ENCODE measurements at places on chromosomes 3 and 15.

DNA sequence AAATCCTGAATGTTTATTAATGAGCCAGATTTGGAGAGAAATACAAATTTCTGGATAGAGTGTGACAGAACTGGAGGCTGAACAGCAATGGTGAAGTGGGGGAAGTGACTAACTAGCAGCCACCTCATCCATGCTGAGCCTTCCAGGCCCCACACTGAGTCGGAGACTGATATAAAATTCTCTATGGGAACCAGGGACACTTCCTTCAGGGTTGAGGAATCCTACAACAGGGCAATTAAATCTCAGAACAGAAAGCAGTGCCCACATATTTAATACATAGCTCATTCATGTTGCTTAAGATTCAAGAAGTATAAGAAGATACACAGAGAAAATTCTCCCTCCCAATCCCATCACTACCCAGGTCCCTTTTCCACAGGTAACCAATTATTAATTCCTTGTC, 49.3 kb downstream of the HACD2 start:
- no peak for DNase-seq

GRCh38 chr3:162165346-162165745, 668.7 kb downstream of the OTOL1 start:
- no peak for DNase-seq

DNA sequence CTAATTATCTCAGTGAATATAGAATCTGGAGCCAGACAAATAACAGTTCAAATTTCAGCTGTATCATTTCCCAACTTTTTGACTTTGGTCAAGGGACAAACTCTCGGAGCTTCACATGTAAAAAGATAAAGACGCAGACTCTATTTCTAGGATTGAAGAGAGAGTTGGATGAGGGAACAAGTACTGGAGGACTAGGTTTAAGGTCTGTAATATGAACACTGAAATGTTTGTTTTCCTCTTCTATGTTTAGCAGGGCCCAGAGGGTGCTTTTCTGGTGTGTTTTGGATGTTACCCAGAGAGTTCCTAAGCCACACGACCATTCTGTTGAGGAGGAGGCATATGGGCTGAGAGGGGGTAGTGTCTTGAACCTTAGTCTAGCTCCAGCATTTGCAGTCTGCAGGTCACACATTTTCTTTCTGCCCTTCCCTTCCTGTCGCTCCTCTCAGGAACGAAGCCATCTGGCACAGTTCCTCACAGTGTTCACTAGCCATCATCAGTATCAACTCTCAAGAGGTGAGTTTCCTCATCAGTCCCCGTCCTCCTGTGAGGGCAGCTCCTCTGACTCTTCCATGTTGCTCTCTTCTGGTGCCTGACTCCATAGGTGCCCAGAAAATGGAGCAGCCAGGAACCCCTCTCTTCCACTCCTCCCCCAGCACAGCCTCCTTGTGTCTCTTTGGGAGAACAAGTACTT, 250.1 kb downstream of the SQOR start:
- no peak for DNase-seq

DNA sequence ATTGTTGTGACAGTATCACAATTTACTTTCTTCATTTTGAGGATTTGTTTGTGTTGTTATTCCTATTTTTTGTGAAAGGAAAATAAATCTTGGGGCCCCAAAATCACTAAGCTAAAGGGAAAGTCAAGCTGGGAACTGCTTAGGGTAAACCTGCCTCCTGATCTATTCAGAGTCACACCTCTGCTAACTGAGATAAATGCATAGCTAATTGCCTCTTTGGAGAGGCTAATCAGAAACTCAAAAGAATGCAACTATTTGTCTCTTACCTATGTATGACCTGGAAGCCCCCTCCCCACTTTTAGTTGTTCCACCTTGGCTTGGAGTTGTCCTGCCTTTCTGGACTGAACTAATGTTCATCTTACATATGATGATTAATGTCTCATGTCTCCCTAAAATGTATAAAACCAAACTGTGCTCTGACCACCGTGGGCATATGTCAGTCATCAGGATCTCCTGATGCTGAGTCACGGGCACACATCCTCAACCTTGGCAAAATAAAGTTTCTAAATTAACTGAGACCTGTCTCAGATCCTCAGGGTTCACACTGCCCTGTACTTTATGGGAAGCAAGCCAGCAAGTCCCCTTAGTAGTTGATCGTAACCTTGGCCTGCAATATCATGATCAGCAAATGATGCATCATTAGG, 523.2 kb upstream of the GOLIM4 start:
- DNase-seq: no peak

- DNase-seq: no peak
These were observed 12.5 kb downstream of the PFKFB4 start for GRCh38 chr3:48544141-48544540.

- DNase-seq: peak; percentile 49
These were observed 273.3 kb downstream of the RPLP1 start for GRCh38 chr15:69725957-69726356.

DNA sequence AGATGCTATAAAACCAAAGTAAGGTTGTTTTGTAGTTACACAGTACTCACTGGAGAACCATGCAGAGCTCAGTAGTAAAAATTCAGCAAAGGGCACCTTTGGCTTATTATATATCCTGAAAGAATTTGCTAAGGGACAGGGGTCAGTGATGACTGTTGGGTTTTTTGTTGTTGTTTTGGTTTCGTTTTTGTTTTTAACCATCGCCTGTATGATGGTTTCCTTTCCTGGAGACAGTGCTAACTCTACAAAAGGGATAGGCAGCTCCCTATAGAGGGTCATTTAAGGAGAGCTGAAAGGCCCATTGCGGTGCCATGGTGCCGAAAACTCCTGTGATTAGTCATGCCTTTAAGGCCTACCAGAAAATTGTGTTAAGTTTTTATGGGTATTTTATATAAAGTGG, 118.2 kb upstream of the GOLIM4 start:
- DNase-seq: no peak

DNA sequence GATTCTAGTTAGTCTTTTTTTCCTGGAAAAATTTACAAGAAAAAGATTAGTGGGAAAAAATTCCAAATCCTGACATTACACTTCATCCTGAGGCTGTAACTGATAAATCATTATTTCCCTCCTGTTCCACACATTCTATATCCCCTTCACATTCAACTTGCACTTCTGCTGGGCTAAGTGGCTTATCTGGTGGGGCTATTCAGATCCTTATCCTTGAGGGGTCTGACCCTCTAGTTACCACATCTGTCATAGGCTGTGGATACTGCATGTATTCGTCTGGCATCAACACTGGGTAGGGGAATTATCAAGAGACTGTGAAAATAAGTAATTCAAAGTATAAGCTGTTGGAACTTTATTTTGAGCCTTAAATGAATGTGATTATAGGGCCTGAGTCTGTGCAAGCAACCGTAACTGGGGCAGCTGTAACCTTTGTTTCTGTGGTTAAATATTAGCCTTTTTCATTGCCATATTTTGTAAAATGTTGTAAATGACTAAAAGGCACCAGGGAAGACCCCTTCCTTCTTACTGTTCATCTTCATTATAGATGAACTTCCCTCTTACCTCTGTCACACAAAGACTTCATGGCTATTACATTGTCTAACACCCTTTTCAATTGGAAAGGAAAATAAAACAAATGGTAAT, 28.0 kb upstream of the TEX9 start:
- no peak for DNase-seq

DNA sequence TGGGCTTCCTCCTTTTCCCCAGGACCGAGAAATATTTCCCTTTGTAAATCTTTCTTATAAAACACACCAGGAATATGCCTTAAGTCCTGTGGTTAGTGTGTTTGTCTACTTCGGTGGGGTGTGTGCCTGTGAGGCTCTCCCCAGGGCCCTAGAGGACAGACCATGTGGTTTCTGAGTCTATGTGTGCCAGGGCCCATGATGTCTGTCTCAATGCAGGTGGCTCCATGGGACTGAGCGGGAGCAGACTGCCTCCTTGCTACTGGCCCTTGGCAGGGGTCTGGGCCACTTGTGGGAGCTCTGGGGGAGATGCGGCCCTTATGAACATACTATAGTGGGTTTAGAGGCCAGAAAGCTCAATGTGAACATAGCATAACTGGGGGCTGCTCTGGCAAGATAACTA, 37.6 kb downstream of the SCN5A start:
- DNase-seq: no peak

DNA sequence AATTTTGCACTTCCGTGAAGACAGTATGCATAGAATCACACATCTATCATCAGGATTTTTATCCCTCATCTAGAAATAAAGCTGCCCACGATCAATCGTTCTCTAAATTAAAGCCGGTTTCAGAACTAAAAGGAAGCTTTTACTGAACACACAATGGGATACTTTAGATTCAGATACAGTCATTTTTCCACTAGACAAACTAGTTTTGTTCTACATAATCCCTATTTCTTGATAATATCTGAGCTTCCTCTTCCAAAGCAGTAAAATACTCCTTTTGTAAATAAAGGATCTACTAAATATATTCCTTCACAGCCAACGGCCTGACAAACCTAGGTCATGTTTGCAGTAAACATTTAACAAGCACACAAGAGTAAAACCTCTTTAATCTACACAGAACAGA, 2.0 kb upstream of the GANC start:
- DNase-seq: no peak

- DNase-seq: no peak
These were observed 225.6 kb downstream of the NFKBIZ start for GRCh38 chr3:102074946-102075345.

GRCh38 chr3:16570113-16570512, 35.1 kb downstream of the DAZL start:
- no peak for DNase-seq

DNA sequence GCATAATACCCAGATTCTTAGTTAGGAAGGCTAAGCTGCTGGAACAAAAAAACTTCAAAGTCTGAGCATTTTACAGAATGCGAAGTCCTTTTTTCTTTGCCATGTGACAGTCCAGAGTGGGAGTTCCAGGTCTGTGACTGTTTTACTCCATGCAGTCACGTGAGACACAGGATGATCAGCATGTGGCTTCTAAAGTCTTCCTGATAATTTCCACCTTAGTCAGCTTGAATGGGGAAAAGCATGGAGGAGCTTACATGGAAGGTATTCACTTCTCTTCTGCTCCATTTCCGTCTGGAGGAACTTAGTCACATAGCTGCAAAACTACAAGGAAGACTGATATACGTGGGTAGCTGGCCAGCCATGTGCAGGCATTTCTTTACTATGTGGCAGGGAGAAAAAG, 1.7 kb downstream of the SNTN start:
- no peak for DNase-seq

- no peak for DNase-seq
These were observed 39.5 kb upstream of the IQSEC1 start for GRCh38 chr3:13112521-13113345.

DNA sequence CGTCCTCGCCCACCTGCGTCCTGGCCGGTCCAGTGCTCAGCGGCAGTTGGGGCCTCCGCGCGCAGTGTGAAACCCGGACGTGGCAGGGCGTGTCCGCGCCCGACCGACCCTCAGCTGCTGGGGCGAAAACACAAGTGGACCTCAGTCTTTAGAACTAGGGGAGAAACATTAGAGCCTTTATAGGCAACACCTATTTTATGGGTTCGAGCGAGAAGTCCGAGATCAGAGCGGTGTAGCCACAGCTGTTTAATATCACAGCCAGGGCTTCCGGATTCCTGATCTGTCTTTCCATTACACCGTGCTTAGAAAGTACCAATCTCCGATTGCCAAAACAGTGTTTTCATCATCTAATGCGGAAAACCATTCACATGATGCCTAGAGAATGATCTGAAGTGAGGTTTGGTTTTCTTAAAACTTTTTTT, 506 bp downstream of the RAD51 start:
- no peak for DNase-seq

DNA sequence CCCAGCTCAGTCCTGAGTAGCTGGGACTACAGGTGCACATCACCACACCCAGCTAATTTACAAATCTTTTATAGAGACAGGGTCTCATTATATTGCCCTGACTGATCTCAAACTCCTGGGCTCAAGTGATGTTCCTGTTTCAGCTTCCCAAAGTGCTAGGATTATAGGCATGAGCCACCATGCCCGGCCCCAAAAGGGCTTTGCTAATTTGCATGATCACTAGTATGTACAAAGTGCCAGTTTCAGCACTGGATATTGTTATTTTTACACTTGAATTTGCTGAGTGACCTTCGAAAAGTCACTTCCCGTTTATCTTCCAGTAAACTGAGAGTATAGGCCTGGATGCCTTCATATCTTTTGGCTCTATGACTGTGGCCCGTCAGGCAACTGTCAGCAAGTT, 12.2 kb downstream of the CLN6 start:
- no peak for DNase-seq

DNA sequence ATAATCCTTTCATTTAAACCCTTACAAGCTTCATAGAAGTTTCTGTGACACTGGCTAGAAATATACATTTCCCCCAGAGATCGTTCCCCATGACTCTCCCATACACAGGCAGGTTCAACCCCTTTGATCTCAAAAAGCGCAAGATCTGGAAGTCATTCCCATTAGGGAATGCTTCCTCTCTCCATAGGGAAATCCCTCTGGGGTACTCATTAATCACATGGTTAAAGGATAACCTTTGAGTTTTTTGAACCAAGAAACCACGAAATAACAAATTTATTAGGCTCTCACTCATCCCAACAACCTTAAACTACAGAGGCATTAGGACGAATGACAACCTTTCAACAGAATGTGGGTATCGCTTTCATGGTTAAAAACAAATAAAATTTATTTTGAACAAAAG, 211.9 kb upstream of the PRICKLE2 start:
- DNase-seq: no peak

DNA sequence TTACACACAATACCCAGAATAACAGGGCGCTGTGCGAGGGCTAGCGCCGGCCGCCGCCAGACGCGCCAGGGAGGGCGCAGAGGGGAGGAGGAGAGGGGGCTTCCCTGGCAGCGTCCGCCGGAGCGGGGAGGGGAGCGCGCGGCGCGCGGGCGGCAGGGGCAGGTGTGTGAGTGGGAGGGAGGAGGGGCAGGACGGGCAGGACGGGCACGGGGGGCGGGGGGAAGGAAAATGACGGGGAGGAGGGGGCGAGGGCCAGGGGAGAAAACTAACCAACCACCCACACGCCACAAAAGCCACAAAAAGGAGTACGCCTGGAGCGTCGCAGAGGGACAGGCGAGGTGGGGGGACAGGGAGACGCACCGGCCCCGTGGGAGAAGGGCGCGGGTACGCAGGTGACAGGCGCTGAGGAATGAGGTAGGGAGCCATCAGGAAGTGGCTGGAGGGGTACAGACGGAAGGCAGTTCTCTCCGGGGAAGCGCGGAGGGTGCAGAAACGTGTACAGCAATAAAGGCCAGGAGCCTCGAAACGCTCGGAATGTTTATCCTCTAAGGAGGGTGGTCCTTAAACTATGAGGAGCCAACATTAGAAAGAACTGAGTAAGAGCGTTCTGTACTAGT, 610 bp upstream of the SATB1 start:
- peak; percentile 83 for DNase-seq

GRCh38 chr15:70253461-70254156, 155.9 kb upstream of the TLE3 start:
- no peak for DNase-seq

- no peak for DNase-seq
These were observed 12.9 kb upstream of the DCBLD2 start for GRCh38 chr3:98914210-98915080.
